Endodermal cell (in vitro differentiated cells): ENCODE measurements at places on chromosomes 4 and X. TPM values are rescaled to one million over a fixed set of nuclear protein-coding genes. Genes with fewer than 3 reads are reported as not detected.
A peak's percentile ranks its signal among the peaks of the same experiment; 100 is the strongest.

GRCh38 chrX:46573331-46573891 lies at the start of gene CHST7:
Gene CHST7, plus strand, starts transcription at chrX:46573765. Its CDS starts 167 bp downstream, at chrX:46573932.
- peak; percentile 85 for DNase-seq

GRCh38 chr4:39304651-39305050 lies 61.5 kb downstream of the RFC1 start:
- DNase-seq: no peak

DNA sequence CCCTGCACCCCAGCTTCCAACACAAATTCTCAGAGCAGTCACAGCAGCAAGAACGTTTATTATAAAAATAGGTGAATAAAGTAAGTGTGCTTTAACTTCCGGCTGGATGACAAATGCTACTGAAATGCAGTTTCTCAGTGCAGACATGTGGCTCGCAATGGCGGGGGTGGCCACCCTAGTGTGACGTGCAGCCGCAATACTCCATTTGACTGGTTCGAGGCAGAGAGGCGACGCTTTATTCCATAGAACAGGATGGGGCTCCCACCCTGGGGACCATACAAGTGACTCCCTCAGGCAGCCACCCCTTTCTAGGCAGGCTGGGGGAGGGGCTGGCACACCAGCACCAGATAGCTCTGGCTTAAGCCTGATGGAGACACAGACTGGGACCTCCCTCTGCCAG lies 14.5 kb downstream of the TNIP2 start:
- DNase-seq: no peak

GRCh38 chrX:926070-926469 lies 286.4 kb downstream of the CRLF2 start:
- DNase-seq: no peak

DNA sequence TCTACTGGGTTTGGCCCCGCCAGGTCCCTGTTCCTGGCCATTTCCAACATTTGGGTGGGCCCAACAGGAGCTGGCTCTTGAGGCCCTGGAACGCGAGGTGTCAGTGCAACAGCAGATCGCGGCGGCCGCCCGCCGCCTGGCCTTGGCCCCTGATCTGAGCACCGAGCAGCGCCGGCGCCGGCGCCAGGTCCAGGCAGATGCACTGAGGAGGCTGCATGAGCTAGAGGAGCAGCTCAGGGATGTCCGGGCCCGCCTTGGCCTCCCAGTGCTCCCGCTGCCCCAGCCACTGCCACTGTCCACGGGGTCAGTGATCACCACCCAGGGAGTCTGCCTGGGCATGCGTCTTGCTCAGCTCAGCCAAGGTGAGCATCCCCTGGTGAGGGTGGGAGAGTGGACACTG lies 5.5 kb downstream of the CCDC120 start:
- DNase-seq: no peak

- peak; percentile 60 for DNase-seq
These were observed 16.9 kb upstream of the ANOS1 start for GRCh38 chrX:8748855-8749254.

GRCh38 chrX:104707572-104707971 lies 141.6 kb downstream of the IL1RAPL2 start:
- DNase-seq: no peak

- no peak for DNase-seq
These were observed 118.1 kb downstream of the SMIM20 start for GRCh38 chr4:26032142-26032541.

DNA sequence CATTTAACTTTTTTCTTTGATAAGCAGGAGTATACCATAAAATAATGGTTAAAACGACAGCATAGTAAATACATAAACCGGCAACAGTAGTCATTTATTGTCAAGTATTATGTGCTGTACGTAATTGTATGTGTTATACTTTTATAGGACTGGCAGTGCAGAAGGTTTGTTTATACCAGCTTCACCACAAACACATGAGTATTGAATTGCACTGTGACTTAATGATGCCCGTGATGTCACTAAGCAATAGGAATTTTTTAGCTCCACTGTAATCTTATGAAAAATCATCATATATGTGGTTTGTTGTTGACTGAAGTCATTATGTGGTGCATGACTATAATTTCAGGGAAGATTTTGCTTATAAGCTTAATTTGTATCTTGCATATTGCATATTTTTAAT lies 424.6 kb downstream of the PABPC4L start:
- DNase-seq: no peak

DNA sequence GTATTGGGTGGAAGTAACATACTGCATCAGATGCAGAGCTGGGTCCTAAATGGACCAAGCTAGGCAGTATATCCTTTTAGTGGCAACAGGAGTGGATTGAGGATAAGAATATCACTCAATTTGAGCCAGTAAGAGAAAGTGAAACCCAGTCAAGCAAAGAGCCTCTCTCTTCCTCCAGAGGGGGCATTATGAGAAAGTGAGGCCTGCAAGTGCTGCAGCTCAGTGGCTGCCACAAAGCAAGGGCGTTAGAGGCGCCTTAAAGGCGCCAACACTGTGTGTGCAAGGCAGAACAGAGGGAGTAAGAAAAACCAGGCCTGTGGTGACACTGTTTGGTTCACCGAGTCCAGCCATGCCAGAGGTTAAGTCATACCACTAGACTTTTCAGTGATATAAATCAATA lies 17.5 kb downstream of the STX18 start:
- peak; percentile 78 for DNase-seq

DNA sequence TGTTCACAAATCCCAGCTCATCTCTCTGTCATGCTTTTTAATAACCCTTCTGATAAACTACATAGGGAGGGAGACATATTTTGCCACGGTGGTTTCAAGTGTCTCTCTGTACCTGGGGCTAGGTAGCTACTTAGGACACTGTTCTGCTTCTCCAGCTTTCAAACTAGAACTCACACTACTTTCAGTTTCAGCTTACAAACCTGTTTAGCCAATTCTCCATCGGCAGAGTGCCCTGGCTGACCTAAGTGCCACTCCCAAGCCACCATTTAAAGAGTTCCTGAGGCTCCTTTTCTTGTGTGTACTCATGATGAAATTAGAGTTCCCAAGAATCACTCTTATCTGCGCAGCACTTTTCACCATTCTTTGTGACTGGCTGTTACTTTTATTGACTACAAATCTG lies 899.2 kb downstream of the FAT4 start:
- DNase-seq: no peak

- DNase-seq: no peak
These were observed 32.4 kb upstream of the REPS2 start for GRCh38 chrX:16914058-16914457.

- no peak for DNase-seq
These were observed 225.3 kb upstream of the CXorf66 start for GRCh38 chrX:140190441-140191108.

DNA sequence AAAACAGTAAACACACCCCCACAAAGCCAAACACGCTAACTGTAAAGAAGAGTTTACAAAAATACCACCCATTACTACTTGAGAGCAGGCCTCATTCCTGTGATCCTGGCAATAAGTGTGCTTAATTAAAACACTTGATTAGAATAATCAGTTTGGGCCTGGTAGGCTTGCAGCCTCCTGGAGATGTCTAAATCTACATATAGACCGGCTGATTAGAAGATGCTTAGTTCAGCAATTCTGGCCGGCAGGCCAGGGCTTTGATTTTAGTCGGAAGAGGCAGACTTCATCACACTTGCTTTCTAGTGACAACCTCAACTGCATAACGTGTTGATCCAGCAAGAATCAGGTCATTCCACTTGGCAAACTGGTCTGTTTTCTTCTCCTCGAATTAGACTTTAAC lies 114.0 kb downstream of the DCTD start:
- DNase-seq: no peak

GRCh38 chrX:53239474-53239873 lies 14.5 kb upstream of the KDM5C start:
- DNase-seq: peak; percentile 81

- no peak for DNase-seq
These were observed 831.0 kb downstream of the C4orf33 start for GRCh38 chr4:129926936-129927335.

The PDLIM5 gene
- 88.6 to 102 TPM (median 91.0 TPM) in 3 replicates for total RNA-seq

The CCNB3 gene
- total RNA-seq: 0.41 TPM in 1 of 2 replicates, not detected in the other

The DMRTC1B gene
- total RNA-seq: 0.80 to 2.4 TPM (median 2.2 TPM) in 3 replicates

The MUC7 gene
- not detected in 3 replicates for total RNA-seq

The SSX4 gene
- 1.5 and 1.7 TPM in 2 replicates for total RNA-seq
